ENCODE measurements at places on chromosomes 12 and 14.

GRCh38 chr12:99059824-99060511, 414.9 kb downstream of the APAF1 start:
- no peak for DNase-seq

GRCh38 chr14:75289840-75290388, 11.3 kb downstream of the FOS start:
- DNase-seq, result no peak

DNA sequence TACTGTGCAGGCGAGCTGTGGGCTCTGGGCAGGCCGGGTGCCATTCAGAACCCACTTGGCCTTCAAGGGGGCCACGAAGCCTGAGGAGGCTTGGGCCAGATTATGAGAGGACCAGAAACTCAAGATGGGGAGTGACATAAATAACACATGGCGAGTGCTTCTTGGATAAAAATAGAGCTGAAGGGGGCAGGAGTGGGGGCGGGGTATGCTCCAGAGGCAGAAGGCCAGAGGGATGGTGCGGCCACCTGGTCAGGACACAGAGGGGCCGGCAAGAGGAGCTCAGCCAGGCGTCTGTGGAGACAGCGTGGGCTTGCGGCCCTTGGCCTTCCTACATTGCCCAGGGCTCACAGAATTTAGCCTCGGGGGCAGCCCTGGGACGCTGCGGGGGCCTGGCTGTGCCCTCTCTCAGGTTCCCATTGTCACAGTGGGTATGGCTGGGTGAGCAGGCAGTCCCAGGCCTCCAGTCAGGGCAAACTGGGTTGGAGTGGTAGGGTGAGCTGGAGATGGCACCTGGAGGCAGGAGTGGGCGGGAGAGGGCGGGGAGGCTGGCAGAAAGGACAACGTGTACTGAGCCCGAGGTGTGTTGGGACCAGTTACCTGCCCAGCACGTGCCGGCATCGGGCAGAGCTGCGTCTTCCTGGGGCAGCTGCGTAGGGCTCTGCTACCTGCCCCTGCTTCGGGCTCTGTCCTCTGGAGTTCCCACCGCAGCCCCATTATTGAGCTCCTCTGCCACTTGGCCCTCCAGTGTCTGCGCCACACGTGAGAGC, 7.4 kb upstream of the SLC25A29 start:
- DNase-seq, result no peak

DNA sequence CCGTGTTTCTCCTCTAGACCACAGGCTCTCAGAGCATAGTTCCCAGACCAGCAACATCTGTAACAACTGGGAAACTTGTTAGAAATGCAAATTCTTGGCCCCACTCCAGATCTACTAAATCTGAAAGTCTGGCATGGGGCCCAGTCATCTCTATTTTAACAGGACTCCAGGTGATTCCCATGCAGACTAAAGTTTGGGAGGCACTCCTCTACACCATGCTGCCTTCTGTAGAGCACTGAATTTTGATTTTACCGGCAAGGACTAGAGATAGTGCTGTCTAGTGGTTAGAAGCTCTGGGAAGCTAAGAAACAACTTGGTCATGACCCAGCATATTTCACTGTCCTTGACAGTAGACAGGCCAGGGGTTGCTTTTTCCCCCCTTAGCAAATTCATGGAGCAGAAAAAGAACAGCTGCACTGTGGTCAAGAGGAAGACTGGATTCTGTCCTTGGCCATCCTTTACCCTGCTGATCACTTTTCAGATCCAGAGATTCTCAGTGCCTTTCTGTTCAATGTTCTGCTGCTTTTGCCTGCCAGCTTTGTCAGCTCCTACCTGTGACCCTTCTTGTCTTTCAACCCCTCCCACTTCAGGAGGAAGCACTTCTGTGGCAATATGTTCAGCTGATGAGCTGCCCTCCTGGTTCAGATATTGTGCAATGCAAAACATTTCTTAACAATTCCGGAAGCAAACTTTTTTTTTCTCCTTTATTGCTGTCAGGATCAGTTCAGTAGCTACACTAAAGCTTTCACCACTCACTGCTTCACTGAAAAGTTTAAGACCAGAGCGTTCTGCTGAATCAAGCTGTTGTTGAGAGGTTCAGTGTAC, 133.8 kb upstream of the NUDT4 start:
- DNase-seq, result peak; percentile 52

DNA sequence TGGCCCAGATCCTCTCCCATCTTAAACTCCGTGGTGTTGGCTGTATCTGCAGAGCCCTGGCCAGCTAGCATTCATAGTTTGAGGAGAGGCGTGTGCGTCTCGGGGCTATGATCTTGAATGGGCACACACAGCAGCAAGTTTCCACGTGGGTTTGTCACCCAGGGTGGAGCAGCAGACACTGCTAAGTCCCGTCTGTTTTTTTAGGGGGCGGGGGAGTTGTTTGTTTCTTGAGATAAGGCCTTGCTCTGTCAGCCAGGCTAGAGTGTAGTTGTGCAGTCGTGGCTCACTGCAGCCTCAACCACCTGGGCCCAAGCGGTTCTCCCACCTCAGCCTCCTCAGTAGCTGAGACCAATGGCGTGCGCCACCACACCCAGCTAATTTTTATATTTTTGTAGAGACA, 20.1 kb upstream of the TEX22 start:
- DNase-seq, result no peak

- no peak for DNase-seq
Measured at GRCh38 chr12:107663277-107663676, 22.3 kb upstream of the PWP1 start.

DNA sequence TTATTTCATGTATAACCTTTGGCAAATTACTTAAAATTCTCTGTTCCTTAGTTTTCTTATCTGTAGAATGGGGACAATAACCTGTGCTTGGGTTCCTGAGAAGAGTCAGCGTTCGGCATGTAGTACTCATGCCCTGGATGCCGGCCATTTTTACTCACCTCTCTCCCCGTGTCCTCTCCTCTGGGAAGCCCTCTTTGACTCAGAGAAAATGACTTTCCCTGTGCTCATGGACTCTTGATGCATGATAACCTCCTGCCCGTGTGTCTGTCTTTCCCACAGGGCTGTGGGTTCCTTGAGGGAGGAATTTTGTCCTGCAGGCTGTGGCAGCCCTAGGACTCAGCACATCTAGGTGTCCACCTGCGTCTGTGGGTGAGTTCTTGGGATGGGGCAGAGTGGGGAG, 5.8 kb upstream of the C1RL start:
- no peak for DNase-seq

DNA sequence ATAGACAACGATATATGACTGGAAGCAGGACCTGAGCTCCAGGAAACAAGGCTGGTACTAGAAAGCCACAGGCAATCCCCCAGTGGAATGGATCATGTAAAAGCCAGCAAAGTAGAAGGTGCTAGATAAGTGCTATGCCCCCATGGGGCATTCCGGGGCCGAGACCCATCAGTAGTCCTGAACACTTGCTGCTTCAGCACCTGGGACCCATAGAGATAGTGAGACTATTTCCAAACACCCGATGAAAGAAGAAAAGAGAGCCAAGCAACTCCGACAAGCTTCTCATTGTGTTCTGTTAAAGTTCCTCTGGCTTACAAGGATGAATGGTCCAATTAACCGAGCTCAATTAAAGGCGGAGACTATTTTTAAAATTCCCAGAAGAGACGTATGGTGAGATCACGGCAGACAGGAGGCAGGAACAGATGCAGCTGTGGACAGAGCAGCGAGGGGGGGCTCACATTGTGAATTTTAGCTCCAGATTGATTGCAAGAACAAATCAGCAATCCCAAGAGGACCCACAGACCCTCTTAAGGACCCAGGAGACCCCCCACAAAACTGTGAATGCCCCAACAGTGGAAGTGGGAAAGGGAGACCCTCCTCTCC, 142.5 kb upstream of the OVCH1 start:
- DNase-seq, result no peak

Measured in kidney epithelial cell (primary cell).